ENCODE measurements at places on chromosomes 3 and 15. TPM values are rescaled to one million over a fixed set of nuclear protein-coding genes. Genes with fewer than 3 reads are reported as not detected.

- no peak for DNase-seq
These were observed 92.4 kb downstream of the GHSR start for GRCh38 chr3:172355836-172356235.

- no peak for DNase-seq
These were observed 20.1 kb upstream of the SKIL start for GRCh38 chr3:170337420-170337819.

The RAB5A gene
- 70.6 TPM for total RNA-seq

DNA sequence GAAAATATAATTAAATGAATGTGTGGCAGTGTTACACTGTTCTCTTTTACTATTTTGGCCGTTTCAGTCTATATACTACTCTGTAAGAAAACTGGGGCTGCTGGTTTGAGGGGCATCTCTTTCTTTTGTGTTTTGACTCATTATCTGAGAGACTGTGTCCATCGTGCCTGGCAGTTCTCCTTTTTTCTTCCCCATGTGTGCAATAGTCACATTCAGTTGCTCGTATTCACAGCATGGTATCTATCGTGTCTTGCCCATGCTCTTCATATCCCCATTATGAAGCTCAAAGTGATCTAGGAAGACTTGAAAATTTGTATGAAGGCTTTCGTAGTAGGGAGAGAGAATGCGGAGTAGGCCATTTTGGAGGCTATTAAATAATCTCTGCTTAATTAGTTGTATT is 29.8 kb upstream of the FAH start:
- DNase-seq, result no peak

- no peak for DNase-seq
These were observed 32.7 kb upstream of the MAP3K13 start for GRCh38 chr3:185330238-185330637.

GRCh38 chr3:54538346-54538745 is 389.5 kb downstream of the LRTM1 start:
- DNase-seq, result no peak

The TXNRD3 gene
- 11.3 TPM for total RNA-seq

DNA sequence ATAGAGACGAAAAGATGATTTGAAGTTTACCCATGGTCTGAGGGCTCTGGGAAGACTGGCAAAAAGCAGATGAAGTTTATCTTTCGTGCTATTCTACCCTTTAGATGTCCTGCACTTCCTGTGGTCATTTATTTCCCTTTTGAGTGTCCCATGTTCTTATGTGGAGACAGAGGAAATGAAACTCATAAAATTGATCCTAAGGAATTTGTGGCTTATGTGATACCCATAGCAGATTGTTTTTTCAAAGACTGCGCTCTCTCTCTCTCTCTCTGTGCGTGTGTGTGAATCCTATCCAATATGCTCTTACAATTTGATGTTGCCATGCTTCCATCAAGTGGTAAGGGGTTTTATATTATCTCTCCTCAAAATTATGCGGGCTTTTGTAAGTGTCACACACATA is 607.5 kb upstream of the DPPA4 start:
- DNase-seq, result no peak

The CHST14 gene
- 45.4 TPM for total RNA-seq

The POLQ gene
- 2.9 TPM for total RNA-seq

The CLRN1 gene
- not detected for total RNA-seq

GRCh38 chr15:92170897-92171296 is 222.8 kb upstream of the ST8SIA2 start:
- no peak for DNase-seq

The CAMKV gene
- not detected for total RNA-seq

GRCh38 chr3:67715971-67716370 is 61.6 kb upstream of the SUCLG2 start:
- no peak for DNase-seq

The PIAS1 gene
- 32.6 TPM for total RNA-seq

The ECT2 gene
- total RNA-seq, result 18.9 TPM

- no peak for DNase-seq
These were observed 163.0 kb upstream of the TMCO5A start for GRCh38 chr15:37771465-37771864.

DNA sequence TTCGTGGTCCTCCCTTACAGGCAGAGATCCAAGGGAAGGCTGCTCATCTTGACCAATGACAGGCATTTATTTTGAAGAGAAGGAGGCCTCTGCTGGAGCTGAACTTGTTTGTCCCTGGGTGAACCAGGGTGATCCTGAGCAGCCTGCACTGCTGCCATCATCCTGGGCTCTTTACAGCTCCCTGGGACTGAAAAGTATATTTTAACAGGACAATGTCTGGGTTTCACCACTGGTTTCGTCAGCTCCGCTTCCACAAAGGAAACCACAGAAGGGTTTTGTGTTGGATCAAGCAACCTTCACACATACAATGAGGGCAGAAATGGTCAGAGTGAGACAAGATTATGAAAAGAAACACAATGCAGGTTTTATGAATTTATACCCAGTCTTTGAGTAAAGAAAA is 400.7 kb upstream of the TPM1 start:
- DNase-seq, result no peak

- no peak for DNase-seq
These were observed 7.9 kb upstream of the DUT start for GRCh38 chr15:48323294-48323693.

The MAP6D1 gene
- 8.3 TPM for total RNA-seq

DNA sequence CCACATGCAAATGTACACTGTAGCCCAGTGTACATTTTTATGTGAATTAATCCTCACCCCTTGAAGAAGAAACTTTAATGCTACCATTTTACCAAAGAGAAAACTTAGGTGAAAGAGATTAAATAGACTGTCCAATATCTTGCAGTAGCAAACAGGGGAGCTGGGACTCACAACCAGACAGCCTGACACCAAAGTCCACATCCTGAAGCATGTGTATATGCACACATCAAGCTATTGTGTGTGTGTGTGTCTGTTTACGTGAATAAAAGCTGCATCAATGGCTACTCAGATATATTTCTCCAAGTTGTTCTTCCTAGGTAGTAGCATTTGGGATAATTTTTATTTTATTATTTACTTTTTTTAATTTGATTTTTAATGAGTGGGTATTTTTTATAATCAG is 6.7 kb downstream of the ANO10 start:
- no peak for DNase-seq

GRCh38 chr15:95653361-95653805 is 677.1 kb upstream of the NR2F2 start:
- no peak for DNase-seq

DNA sequence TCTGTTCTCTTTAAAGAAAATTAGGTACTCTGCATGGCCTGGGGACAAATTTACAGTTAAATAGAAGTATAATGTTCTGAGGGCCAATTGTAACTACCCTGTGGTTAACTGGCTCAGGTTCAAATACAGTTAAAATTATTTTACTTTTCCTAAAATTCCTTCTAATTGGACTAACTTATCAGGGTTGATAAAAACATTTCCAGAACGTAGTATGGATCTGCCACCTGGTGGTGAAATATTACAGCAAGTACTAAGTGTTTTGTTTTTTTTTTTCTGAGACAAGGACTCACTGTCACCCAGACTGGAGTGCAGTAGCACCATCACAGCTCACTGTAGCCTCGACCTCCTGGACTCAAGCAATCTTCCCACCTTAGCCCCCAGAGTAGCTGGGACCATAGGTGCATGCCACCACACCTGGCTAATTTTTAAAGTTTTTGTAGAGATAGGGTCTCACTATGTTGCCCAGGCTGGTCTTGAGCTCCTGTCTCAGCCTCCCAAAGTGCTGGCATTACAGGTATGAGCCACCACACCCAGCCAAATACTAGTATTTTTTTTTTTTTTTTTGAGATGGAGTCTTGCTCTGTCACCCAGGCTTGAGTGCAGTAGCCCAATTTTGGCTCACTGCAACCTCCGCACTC is 29.2 kb downstream of the NEO1 start:
- DNase-seq, result no peak

- no peak for DNase-seq
These were observed 34.2 kb downstream of the SEMA5B start for GRCh38 chr3:122993124-122993978.

- DNase-seq, result no peak
These were observed 132.7 kb upstream of the BHLHE40 start for GRCh38 chr3:4846543-4846942.

GRCh38 chr3:129768728-129769127 is 124.8 kb downstream of the TMCC1 start:
- DNase-seq, result no peak

The PTX3 gene
- 40.2 TPM for total RNA-seq

GRCh38 chr15:80580536-80581260 is 114.4 kb upstream of the ABHD17C start:
- DNase-seq, result no peak

The CELF6 gene
- 1.3 TPM for total RNA-seq

- no peak for DNase-seq
These were observed 13.8 kb upstream of the TEX264 start for GRCh38 chr3:51657234-51657633.

The PLA2G4D gene
- total RNA-seq, result not detected

The CHRNB4 gene
- total RNA-seq, result not detected

The GRK7 gene
- total RNA-seq, result not detected

The KCNMB3 gene
- 3.6 TPM for total RNA-seq

GRCh38 chr15:90432253-90432652 is 44.2 kb downstream of the IQGAP1 start:
- DNase-seq, result no peak

- no peak for DNase-seq
These were observed 87.6 kb downstream of the NR2F2 start for GRCh38 chr15:96418146-96418545.

Data from chondrocyte (in vitro differentiated cells).